ENCODE measurements at places on chromosomes 16 and 17.

GRCh38 chr17:62625184-62625869 lies 2.1 kb upstream of the MRC2 start:
- DNase-seq, result no peak

- peak; percentile 48 for DNase-seq
These were observed 25.5 kb downstream of the COPZ2 start for GRCh38 chr17:48012151-48012520.

DNA sequence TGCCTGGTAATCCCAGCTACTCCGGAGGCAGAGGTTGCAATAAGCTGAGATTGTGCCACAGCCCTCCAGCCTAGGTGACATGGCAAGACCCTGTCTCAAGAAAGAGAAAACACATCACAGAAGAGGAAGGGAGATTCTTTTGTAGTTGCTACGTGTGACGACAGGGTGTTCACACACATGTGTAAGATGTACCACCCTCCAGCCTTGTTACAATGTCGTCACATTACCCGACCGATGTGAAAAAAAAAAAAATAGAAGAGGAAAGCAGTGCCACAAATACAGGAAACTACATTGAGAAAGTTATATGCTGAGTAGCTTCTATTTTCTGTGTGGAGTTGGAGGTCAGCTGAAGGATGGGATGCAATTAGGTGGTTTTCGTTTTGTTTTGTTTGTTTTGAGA lies 56.0 kb downstream of the CLUH start:
- DNase-seq, result no peak

DNA sequence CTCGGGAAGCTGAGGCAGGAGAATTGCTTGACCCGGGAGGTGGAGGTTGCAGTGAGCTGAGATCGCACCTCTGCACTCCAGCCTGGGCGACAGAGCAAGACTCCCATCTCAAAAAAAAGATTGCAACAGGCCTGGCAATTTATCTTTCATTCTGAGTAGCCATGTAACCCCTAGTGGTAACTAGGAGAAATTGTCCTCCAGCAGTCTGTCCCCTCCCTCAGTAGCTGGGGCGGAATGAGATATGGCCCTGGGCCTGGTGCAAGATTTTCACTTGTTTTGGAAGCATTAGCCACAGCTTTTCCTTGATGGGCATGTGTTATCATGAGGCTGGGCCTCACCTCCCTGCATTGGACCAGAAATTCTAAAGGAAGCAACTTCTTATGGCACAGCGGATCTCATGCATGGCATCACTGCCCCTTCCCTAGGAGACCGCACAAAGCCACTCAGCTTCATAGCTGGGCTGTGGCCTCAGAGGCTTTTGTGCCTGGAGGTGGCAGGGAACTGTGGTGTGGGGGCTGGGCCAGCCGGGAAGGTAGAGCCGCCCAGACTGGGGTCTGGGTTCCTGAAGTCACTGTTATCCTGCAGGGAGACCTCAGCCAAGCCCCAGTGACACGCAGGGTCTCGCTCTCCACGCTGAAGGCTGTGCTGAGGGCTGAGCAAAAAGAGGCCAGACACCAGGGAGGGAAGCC lies 13.4 kb downstream of the NATD1 start:
- no peak for DNase-seq

DNA sequence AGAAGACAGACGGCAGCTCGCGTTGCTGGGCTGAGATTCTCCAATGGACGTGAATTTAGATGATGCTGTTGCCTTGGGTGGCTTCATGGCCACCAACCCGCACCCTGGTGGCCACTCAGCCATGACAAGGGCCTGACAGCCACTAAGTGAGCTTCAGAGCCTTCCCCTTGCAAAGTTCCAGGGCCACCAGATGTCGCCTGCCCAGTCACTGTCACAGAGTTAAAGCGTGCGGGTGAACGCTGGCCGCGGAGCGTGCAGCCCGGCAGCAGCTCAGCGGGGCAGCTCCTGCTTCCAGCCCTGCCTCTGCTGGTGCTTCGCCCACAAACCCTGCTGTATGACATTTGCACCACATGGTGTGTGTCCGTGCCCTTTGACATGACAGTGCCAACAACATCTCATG lies 13.3 kb upstream of the KREMEN2 start:
- no peak for DNase-seq

DNA sequence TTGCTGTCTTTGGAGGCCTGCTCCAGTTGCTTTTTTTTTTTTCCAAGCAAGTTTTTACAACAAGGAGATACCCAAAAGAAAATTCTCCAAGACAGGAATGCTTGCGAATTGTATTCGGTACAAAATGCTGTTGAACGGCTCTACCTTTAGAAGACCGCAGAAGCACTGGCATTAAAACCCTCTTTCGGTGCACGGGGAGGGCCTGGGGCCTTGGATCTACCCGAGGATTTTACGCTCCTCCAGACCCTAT lies 1.3 kb upstream of the HELZ start:
- no peak for DNase-seq

GRCh38 chr17:68378268-68379176 lies 78.8 kb downstream of the WIPI1 start:
- no peak for DNase-seq

GRCh38 chr17:63929860-63930766 lies 2.0 kb downstream of the CD79B start:
- DNase-seq, result no peak

DNA sequence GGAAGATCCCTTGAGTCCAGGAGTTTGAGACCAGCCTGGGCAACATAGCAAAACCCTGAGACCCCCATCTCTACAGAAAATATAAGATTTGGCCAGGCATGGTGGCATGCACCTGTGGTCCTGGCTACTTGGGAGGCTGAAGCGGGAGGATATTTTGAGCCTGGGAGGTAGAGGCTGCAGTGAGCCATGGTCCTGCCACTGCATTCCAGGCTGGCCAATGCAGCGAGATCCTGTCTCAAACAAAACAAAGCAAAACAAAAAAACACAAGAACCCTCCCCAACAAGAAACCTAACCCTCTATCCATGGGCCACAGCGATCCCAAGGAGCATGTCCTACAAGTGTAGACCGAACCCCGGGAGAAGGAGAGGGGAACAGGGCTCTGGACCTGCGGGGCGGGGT lies 133.3 kb downstream of the MGAT5B start:
- DNase-seq, result no peak

DNA sequence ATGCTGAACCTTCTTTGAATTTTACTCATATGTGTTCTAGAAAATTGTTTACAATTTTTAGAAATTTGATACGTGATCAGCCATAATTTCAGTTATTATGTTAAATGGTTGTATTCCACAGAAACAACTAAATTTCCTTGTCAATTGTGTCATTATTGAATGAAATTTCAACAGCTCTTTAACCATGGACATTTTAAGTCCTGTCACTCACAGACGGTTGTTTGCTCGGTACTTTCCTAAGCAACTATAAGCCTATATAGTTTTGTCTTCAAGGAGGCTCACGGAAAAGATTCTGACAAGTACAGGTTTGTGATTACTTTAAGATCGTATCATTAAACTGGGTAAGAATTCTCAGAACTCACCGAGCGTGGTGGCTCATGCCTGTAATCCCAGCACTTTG lies 31.8 kb downstream of the SLC39A11 start:
- no peak for DNase-seq

- no peak for DNase-seq
These were observed 29.7 kb upstream of the ZC3H18 start for GRCh38 chr16:88540346-88540977.

- no peak for DNase-seq
These were observed 8.6 kb downstream of the WDR45B start for GRCh38 chr17:82639628-82640027.

GRCh38 chr16:677316-678190 lies 2.1 kb downstream of the RHBDL1 start:
- DNase-seq, result no peak

DNA sequence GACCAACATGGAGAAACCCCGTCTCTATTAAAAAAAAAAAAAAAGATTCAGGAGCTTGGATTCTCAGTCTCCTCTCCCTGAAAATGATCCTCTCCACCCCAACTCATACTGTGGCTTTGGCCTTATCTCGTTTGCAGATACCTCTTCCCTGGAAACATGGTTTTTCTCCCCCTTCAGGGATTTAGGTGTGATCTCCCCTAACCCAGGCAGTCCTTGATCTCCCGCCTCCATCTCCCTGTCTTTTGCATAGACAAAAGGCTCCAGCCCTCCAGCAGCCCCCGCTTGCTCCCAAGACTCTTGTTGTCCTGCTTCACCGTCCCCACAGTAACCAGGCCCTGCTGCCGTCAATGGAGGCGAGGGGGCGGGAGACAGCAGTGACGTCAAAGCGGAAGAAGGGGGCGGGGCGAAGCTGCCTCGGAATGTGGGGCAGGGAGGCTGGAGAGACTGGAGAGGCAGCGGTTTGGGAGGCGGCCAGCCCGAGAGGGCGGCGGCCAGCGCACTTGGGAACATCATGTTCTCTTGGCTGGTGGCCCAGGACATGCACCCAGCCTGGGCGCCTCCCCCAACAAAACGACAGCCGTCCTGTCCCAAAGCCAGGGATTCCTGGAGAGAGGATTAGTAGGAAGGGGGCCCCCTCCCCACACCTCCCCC lies 1.9 kb upstream of the PER1 start:
- DNase-seq, result peak; percentile 77

GRCh38 chr16:51290442-51291285 lies 139.6 kb upstream of the SALL1 start:
- DNase-seq, result no peak

Data from stimulated activated CD4-positive, alpha-beta T cell treated with anti-CD3 and anti-CD28 coated beads, Interleukin-12 subunit alpha, Interleukin-12 subunit beta, amount 100 ng/mL, for 24 hours (primary cell).